Ascending aorta (tissue), 2 donors: ENCODE measurements at places on chromosomes 3 and 15. TPM values are rescaled to one million over a fixed set of nuclear protein-coding genes. Genes with fewer than 3 reads are reported as not detected.

The CMC1 gene
- total RNA-seq = 68.5 TPM

The HEG1 gene
- 153 TPM for total RNA-seq

The ABCF3 gene
- 93.3 TPM for total RNA-seq

The STXBP5L gene
- total RNA-seq = not detected

The SOX14 gene
- not detected for total RNA-seq

The TOPBP1 gene
- total RNA-seq = 10.6 TPM
